Bronchial smooth muscle cell (primary cell): ENCODE measurements at places on chromosomes 12 and 14. TPM values are rescaled to one million over a fixed set of nuclear protein-coding genes. Genes with fewer than 3 reads are reported as not detected.

The FAM186B gene
- 0.43 and 0.63 TPM in 2 replicates for total RNA-seq

The SERPINA1 gene
- 0.16 and 0.26 TPM in 2 replicates for total RNA-seq

The IAPP gene
- not detected in 2 replicates for total RNA-seq

The KRT6C gene
- total RNA-seq = under 0.01 TPM in 1 of 2 replicates, not detected in the other

The TEX52 gene
- not detected in 2 replicates for total RNA-seq

The GLT1D1 gene
- total RNA-seq = under 0.01 and 0.09 TPM in 2 replicates

The KRT2 gene
- total RNA-seq = not detected in 2 replicates

The RPS6KA5 gene
- total RNA-seq = 1.9 and 3.4 TPM in 2 replicates

The AACS gene
- 24.7 and 27.6 TPM in 2 replicates for total RNA-seq

The OTX2 gene
- total RNA-seq = not detected in 2 replicates
